ENCODE measurements at places on chromosomes 1 and 21. TPM values are rescaled to one million over a fixed set of nuclear protein-coding genes. Genes with fewer than 3 reads are reported as not detected.

Gene TMEM269
- not detected for total RNA-seq

Gene TMPRSS15
- not detected for total RNA-seq

Gene SRGAP2B
- 50.7 TPM for total RNA-seq

Gene STMN1
- 98.2 TPM for total RNA-seq

Gene ACTL8
- 0.11 TPM for total RNA-seq

Gene TTLL7
- total RNA-seq = 13.9 TPM
